Stomach (tissue), 19 donors: ENCODE measurements at places on chromosomes 12 and 14. TPM values are rescaled to one million over a fixed set of nuclear protein-coding genes. Genes with fewer than 3 reads are reported as not detected.

GRCh38 chr14:75249958-75250336 is 28.7 kb upstream of the FOS start:
- DNase-seq = no peak

- no peak for DNase-seq
These were observed 210.1 kb upstream of the PELI2 start for GRCh38 chr14:55908106-55908505.

GRCh38 chr14:93978735-93979134 is 2.4 kb upstream of the ASB2 start:
- DNase-seq = no peak

GRCh38 chr14:75539162-75539560 is 16.9 kb downstream of the BATF start:
- no peak for DNase-seq

DEPDC4 gene
- total RNA-seq = 1.6 TPM

DNA sequence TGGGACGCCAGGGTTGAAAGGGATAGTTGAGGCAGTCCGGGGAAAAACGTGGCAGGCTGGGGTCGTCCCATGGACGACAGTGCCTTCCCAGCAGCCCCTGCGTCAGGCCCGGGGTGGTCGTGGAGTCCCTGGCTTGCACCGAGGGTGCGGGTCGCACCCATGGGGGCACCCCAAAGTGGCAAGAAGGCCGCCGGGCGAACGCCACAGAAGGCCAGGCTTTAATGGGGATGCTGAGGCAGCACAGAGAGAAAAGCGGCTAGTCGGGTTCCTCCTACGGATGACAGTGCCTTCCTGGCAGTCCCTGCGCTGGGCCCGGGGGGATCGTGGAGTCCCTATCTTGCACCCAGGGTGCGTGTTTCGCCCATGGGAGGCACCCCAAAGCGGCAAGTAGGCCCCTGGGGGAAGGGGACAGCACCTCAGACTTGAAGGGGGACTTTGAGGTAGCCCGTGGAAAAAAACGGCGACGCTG is 158.6 kb upstream of the ALG10B start:
- no peak for DNase-seq

DNA sequence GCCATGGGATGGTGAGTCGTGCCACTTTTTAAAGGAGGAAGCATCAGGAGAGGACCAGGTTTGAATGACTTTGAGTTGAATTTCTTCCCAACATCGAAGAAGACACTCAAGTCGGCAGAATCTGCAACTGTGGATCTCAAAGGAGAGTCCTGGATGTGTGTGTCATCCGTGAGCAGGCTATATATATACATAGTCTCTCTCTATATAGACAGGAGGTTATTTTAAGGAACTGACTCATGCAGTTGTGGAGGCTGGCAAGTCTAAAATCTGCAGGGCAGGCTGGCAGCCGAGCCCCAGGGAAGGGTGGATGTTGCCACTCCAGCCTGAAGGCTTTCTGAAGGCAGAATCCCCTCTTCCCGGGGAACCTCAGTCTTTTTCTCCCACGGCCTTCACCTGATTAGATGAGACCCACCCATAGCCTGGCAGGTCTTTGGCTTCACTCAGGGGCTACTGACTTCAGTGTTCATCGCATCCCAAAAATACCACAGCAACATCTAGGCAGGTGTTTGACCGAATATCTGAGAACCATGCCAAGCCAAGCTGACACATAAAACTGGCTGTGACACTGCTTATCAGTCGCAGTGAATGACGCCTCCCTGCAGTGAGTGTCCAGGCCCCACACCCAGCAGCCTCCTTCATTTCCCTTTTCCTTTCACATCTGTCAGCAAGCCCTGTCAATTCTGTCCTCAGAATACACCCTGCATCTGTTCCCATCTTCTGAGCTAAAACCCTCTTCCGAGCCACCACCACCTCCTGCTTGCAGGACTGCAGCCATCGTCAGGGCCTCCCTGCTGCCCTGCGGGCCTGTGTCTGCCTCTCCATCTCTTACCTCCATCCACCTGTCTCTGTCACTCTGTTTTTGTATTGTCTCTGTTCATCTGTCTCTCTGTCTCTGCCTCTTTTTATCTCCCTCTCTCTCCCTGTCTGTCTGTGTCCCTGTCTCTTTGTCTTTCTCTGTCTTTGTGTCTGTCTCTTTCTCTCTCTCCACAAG is 54.0 kb downstream of the ZNF664 start:
- DNase-seq = no peak

RPL36AL gene
- 205 TPM for total RNA-seq

AGAP2 gene
- 5.7 TPM for total RNA-seq

ANO4 gene
- total RNA-seq = not detected

DNA sequence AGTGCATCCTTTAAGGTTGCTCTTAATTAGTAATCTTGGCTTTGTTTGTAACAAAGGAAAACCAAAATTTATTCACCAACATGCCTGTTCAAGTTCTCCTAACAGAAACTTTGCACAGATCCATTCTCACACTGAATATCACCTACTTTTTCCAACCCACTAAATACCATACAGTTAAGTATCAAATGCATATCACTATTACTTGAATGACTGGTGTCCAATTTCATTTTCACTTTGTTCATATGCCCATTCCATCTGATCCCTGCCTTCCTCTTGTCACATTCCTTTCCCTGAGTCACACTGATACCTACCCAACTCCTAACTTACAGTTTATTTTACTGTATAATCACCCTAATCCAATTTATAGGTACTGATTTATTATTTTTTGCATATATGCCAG is 286.4 kb downstream of the NELL2 start:
- DNase-seq = no peak

DNA sequence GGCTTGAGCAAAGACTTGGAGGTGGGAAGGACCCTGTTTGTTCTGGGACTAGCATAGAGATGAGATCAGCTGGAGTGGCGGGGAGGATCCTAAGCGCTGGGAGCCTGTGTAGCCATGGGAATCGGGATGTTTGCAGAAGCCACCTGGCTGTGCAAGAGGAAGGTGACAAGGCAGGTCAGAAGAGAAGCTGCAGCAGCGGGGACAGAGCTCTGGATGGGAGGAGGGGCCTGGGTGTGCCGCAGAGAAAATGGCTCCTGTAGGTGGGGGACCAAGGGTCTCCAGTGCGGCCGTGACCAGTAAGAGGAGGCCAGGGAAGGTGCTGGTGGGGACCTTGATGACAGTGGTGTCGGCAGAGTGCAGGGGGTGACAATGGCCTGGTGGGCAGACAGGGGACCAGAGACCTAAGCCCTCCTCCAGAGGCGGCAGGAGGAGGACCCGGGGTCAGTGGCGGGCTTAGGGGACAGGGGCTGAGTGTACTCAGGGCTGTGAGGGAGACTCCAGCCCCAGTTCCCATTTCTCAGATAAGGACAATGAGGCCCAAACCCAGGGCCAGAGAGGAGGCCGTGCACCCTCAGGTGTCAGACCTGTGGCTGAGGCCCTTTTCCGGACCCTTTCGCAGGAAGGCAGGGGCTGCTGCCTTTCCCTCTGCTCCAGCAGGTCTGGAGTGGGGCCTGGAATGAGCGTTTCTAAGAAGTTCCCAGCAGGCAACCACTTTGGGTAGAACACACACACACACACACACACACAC is 206.6 kb upstream of the RTL1 start:
- peak; percentile 21 for DNase-seq

DNA sequence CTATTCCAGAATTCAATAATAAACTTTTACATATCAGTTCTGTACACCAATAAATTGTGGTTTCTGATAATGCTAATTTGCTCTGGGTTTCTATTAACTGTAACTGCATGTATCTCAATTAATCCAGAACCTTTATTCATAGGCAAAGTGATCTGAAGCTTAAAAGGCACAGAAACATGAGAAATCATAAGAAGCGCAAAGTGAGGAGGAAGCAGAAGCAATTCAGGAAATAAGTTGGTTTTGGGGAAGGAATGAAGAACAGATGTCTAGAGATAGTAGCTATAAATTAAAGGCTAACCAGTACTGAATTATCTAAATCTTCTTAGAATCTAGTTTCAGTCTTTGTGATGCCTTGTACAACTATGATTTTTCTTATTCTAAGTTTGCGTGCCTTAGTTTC is 24.6 kb downstream of the KERA start:
- no peak for DNase-seq

- DNase-seq = no peak
These were observed 254.9 kb downstream of the BTG1 start for GRCh38 chr12:91890742-91891141.

- DNase-seq = no peak
These were observed 69.8 kb downstream of the LIN7A start for GRCh38 chr12:80867941-80868340.

DNA sequence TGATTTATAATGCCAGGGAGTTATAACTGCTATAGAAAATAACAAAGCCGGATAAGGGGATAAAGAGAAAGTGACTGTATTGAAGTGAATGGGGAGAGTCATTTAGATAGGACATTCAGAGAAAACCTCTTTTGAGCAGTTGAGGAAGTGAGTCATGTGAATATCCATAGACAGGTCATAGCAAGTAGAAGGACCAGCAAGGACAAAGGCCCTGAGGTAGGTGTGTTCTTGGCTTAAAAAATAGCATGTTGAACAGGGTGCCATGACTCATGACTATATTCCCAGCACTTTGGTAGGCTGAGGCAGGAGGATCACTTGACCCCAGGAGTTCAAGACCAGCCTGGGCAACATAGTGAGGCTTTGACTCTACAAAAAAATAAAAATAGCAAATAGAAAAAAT is 51.5 kb upstream of the RAP1B start:
- DNase-seq = no peak

ADAMTS20 gene
- 0.55 TPM for total RNA-seq

- no peak for DNase-seq
These were observed 508.2 kb upstream of the ATP2B1 start for GRCh38 chr12:90216815-90217214.

SSTR1 gene
- total RNA-seq = 13.4 TPM

MYL2 gene
- not detected for total RNA-seq

GRCh38 chr14:69314327-69314726 is 54.4 kb downstream of the GALNT16 start:
- DNase-seq = no peak

DNA sequence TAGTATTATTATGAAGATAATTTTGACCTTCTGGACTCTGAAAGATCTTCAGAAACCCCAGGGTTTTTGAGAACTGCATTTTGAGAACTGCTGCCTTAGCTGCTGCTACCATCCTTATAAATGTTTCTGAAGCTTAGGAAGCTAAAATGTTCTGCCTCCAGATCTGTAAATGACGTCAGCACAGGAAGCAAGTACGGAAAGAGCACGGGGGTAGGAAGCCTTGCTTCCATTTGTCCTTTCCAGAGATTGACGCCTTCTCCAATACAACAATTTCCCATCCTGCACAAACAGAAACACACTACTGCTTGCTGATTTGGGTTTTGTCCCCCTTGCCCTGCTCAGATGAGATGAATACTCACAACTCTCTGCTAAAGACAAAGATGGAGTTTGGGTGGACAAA is 17.9 kb downstream of the RAD52 start:
- DNase-seq = no peak

- DNase-seq = peak; percentile 13
These were observed 3.5 kb downstream of the RFX4 start for GRCh38 chr12:106586278-106586802.

GRCh38 chr12:94870511-94870910 is 133.0 kb downstream of the NDUFA12 start:
- DNase-seq = no peak

- no peak for DNase-seq
These were observed 17.4 kb upstream of the SERPINA6 start for GRCh38 chr14:94340533-94340932.

- DNase-seq = peak; percentile 87
These were observed at the start of gene ZBTB39 for GRCh38 chr12:57005980-57006808. TSS of gene ZBTB39 (minus strand) at chr12:57006546. CDS start at chr12:57004917, 1,629 bp downstream.

DNA sequence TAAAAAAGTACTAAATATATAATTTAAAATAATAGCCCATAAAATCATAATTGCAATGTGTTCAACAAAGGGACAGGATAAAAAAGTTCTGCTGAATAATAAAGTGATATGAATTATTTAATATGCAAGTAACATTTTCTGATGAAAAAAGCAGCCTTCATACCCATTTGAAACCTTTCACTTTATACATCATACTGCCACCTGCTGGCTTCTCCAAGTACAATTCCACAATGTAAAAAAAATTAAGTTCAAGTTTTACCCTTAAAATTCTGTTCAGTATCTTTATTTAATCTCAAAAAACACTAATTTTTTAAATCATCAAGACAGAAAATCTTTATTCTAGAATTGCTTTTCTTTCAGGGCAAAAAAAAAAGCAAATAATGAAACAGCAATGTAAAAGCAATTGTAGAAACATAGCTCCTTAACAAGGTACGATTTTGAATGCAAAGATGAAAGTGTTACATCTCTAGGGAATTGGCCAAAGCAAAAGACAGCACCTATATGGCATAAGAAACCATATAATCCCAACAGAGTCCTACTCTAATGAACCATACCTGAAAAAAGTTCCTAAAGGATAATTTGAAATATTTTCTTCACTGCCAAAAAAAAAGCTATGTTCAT is 15.0 kb downstream of the MDM1 start:
- no peak for DNase-seq

HOXC9 gene
- not detected for total RNA-seq
